ENCODE measurements at places on chromosomes 1 and 21. TPM values are rescaled to one million over a fixed set of nuclear protein-coding genes. Genes with fewer than 3 reads are reported as not detected.

FBLIM1 gene
- total RNA-seq, result 21.4 TPM

DTL gene
- 16.2 TPM for total RNA-seq

S100A3 gene
- 1.3 TPM for total RNA-seq

CLDN19 gene
- not detected for total RNA-seq

KRTAP19-1 gene
- 0.36 TPM for total RNA-seq

GLMN gene
- 14.2 TPM for total RNA-seq

KCNK2 gene
- 4.0 TPM for total RNA-seq

SHISAL2A gene
- not detected for total RNA-seq

B3GALT6 gene
- 19.0 TPM for total RNA-seq

CA6 gene
- total RNA-seq, result not detected

LPAR3 gene
- 9.7 TPM for total RNA-seq

SYCP1 gene
- not detected for total RNA-seq

KDF1 gene
- total RNA-seq, result not detected

CRYAA gene
- total RNA-seq, result not detected

APCS gene
- not detected for total RNA-seq

NUP210L gene
- total RNA-seq, result under 0.01 TPM

C4BPB gene
- total RNA-seq, result not detected

CACNA1S gene
- not detected for total RNA-seq

KISS1 gene
- total RNA-seq, result not detected

IFNLR1 gene
- under 0.01 TPM for total RNA-seq

MATN1 gene
- not detected for total RNA-seq

PTAFR gene
- not detected for total RNA-seq

ADGRL4 gene
- total RNA-seq, result under 0.01 TPM

FAM110D gene
- 0.15 TPM for total RNA-seq

NBPF6 gene
- not detected for total RNA-seq

LMO4 gene
- total RNA-seq, result 29.5 TPM

MFAP2 gene
- total RNA-seq, result 17.6 TPM

CCDC30 gene
- total RNA-seq, result 2.2 TPM

GBP2 gene
- total RNA-seq, result 14.5 TPM

Data from melanocyte of skin (primary cell).